ENCODE measurements at places on chromosomes 4 and X.

GRCh38 chrX:53704294-53704693 lies 17.8 kb upstream of the HUWE1 start:
- DNase-seq, result no peak

- no peak for DNase-seq
These were observed 20.5 kb downstream of the UGT2B7 start for GRCh38 chr4:69116645-69117321.

- no peak for DNase-seq
These were observed 100.7 kb downstream of the PDGFC start for GRCh38 chr4:156870861-156871260.

DNA sequence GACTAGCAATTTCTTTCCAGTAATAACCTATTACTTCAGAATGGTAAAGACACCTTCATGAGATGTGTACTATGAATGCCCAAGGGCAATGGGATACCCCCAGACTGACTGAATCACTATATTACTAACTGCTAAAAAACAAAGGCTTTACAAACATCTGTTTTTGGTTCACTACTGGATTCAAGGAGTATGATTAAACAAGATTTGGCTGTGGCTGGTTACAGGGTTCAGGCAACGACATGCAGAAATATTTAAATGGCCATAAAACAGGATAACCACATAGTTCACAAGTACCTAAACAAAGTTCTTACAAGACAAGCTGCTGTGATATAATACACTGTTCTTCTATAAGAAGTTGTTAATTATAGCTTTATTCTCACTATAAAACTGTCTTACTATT lies 128.2 kb downstream of the FRYL start:
- no peak for DNase-seq

- no peak for DNase-seq
These were observed 17.7 kb downstream of the PPP2R3B start for GRCh38 chrX:368811-369562.

DNA sequence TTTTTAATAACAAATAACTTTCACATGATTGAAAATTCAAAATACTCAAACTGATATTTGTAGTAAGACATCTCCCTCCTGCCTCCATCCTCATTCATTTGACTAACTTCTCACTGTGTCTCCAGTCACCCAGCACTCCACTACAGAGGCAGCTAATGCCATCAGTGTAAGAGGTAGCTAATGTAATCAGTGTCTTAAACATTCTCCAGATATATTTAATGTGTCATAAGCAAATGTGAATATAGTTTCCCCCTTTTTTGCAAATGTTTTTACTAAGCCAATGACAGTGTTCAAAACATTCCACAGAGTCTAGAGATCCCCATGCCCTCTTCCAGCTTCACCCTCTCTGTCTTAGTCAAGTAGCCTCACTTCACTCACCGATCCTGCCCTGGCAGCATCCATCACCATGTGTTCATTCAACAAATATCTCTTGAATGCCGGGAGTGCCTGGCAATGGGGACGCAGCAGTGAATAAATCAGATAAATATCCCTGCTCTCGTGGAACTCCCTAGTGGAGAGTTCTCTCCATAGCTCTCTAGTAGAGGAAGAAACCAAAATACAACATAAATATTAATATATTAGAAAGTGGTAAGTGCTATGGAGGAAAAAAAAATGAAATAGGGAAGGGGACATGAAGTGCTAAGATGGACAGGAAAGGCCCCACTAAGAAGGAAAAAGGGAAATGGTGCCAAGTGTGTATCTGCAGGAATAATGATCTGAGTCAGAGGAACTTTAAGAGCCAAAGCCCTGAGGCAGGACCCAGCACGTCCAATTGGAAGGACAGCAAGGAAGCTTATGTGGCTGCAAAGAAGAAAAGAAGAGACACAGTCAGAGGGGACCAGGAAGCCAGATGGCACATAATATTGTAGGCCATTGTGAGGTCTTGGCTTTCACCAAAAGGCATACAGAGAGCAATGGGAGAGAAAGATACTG lies 18.7 kb downstream of the SCFD2 start:
- no peak for DNase-seq

DNA sequence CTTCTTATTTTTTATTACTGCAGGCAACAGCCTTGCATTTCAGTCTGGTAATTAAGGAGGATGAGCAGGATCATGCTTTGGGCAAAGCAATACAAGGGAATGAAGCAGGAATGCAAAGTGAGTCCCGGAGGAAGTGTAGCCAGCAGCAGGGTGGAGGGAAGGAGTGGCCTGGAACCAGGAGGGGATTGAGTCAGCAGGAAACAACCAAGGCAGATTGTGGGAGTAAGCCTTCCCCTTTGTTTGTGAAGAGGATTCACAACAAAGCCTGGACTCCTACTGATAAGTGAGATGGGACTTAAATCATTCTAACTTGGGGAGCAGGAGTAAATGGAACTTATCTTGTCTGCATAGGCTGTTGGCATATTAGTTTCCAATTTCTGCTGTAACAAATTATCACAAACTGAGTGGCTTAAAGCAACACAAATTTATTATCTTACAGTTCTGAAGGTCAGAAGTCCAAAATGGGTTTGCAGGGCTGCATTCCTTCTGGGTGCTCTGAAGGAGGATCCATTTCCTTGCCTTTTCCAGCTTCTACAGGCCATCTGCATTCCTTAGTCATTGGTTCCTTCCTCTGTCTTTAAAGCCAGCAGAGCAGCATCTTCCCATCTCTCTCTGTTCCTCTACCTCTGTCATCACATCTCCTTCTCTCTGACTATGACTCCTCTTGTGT lies 93.2 kb upstream of the AP1S2 start:
- no peak for DNase-seq

- DNase-seq, result no peak
These were observed 626.6 kb downstream of the MID1IP1 start for GRCh38 chrX:39427906-39428305.

DNA sequence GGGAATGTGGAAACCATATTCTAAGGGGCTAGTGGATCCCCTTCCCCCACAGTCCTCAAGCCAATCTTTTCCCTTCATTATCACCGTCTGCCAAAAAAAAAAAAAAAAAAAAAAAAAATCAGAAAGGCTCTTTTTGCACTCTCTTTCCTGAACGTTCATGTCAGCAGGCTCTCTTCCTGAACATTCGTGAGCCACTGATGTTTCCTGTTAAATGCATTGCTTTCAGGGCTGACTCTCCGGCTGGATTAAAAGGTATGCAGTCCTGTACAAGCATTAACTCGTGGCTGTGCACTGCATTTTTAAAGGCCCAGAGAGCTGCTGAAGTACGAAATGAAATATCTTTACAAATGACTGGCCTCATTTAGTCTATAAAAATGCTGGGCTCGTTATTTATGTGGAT lies 34.0 kb upstream of the TSPAN5 start:
- no peak for DNase-seq

DNA sequence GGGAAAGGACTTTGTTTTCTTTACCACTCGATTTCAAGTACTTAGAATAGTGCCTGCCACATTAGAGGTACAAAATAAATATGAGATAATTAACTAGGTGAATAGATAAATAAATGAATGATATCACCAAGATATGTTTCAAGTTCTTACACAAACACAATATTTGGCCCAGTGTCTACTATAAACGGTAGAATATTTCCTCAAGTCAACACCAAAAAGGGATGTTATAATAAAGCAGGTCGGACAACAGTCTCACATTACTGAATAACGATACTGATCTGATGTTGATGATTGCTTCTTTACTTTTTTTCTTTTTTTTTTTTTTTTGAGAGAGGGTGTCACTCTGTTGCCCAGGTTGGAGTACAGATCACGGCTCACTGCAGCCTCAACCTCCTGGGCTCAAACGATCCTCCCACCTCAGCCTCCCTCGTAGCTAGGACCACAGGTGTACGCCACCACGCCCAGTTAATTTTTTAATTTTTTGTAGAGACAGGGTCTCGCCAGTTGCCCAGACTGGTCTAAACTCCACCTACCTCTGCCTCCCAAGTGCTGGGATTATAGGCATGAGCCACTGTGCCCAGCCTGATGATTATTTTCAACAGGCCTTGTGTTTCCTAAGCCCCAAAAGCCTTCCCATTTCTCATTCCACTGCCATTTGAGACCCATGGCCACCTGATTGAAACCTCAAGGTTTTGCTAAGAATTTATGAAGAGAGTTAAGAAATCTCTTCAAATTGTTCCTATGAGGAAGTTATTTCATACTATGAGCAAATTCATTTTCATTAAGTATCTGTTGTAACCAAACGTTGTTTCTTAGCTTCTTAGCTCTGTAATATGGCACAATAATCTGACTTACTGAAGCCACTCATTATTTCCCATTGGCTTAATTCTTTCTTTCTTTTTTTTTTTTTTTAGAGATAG lies 2.3 kb downstream of the MANBA start:
- DNase-seq, result no peak

DNA sequence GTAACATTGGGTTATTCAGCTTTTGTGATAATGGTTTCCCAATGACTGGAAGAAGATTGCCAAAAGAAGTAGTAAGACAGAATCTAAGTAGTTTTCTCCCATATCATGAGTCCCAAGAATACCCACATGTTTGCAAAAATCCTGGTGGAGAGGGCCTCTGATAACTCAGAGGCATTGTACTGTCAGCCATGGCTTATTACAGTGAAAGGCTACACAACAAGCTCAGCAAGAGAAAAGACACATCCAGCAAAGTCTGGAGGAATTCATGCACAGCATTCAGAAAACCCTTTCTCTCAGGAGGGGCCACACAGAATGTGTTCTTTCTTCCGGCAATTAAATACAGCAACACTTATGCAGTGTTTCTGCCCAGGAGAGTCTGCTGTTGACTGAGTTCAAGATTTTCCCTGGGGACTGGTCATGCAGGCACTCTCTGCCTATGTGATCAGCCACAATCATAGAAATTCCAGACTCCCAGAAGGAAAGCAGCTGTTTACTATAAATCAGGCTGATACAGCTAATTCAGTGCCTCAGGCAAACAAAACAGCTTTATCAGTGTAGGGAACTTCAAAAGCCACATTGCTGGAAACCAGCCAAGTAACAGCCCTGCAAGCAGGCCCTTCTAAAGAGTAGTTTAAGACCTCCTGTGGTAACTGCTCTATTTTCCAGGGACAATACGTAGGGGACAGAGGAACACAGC lies 937.1 kb downstream of the CCSER1 start:
- peak; percentile 77 for DNase-seq

Data from DMS 273 treated with DMSO at 0.1 percent for 48 hours (cell line).